ENCODE measurements at places on chromosomes 7 and 10. TPM values are rescaled to one million over a fixed set of nuclear protein-coding genes. Genes with fewer than 3 reads are reported as not detected.

SPDYE2 gene
- total RNA-seq: not detected

CADPS2 gene
- 44.3 TPM for total RNA-seq

CC2D2B gene
- 0.86 TPM for total RNA-seq

MCM10 gene
- 5.6 TPM for total RNA-seq

TMEM26 gene
- under 0.01 TPM for total RNA-seq

NME8 gene
- not detected for total RNA-seq

VTI1A gene
- total RNA-seq: 40.4 TPM

MALRD1 gene
- total RNA-seq: not detected

NAMPT gene
- total RNA-seq: 253 TPM

TEX36 gene
- total RNA-seq: not detected

ASAH2B gene
- total RNA-seq: 5.3 TPM

TCAF2 gene
- total RNA-seq: 17.3 TPM

MGAM2 gene
- total RNA-seq: not detected

STRIP2 gene
- 4.9 TPM for total RNA-seq

AP1S1 gene
- 181 TPM for total RNA-seq

KIAA1549 gene
- total RNA-seq: 5.0 TPM

NEUROD6 gene
- not detected for total RNA-seq

PIK3AP1 gene
- 0.33 TPM for total RNA-seq

SP8 gene
- total RNA-seq: not detected

Measured in vein endothelial cell (primary cell).